ENCODE measurements at places on chromosomes 7 and 10.
A peak's percentile ranks its signal among the peaks of the same experiment; 100 is the strongest.

- no peak for DNase-seq
Observed at GRCh38 chr10:119896061-119896655, 3.6 kb downstream of the SEC23IP start.

DNA sequence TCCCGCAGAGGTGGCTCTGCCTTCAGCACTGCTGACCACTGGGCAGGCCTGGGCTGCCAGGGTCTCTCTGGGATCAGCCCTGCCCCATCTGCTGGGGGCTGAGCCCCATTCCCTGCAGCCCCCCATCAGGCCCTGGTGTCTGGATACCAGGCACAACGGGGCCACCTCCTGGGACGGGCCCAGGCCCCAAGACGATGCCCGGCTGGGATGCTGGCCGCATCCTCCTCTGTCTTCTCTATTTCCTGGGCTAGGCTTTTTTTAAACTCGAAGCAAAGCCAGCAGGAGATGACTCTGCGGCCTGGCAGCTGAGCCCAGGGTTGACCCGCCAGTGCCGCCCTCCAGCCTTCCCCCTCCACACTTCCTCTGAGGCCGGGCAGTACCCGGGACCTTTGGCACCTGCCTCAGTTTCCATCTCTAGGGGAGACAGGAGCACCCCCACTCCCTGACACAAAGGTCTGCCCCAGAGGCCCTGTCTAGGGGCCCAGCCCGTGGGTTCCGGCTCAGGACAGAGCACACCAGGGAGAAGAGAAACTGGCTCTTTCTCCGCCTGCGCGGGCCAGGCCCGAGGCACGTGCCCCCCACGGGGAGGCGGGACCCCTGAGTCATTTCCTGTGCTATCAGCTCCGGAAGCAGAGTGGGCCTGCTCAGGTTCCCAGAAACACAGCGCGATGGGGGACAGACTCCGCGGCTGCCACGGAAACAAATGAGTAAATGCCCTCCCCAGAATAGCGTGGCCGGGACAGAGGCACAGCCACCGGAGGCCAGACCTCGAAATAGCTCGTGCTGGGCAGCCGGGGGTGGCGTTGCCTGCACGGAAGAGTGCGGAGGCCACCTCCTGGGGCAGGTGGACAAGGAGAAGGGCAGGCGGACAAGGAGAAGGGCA is 84.6 kb upstream of the PDGFA start:
- DNase-seq: peak; percentile 83

DNA sequence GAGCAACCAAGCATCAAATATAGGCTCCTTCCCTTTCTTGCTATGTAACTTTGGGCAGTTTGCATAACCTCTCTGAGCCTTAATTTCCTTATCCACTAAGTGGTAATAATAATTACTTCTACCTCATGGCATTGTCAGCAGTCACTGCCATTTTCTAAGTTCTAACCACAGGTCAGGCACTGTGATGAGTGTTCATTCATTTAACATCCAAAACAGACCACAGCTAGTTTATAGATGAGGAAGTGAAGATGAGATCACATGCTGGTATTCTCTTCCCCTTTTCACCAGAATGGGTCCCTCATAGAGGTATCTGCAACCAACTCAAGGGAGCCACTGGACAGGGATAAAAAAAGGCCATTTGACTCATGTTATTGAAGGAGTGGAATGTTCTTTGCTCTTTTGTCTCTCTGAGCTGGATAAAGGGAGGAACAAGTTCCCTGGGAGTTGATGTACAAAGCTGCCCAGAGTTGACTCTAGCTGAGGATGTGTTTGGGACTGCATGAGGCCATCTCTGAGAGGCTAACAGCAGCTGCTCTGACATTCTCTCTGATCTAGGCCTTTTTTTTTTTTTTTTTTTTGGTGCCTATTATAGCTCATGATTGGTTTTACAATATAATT is 65.0 kb downstream of the DNAJC12 start:
- DNase-seq: no peak

DNA sequence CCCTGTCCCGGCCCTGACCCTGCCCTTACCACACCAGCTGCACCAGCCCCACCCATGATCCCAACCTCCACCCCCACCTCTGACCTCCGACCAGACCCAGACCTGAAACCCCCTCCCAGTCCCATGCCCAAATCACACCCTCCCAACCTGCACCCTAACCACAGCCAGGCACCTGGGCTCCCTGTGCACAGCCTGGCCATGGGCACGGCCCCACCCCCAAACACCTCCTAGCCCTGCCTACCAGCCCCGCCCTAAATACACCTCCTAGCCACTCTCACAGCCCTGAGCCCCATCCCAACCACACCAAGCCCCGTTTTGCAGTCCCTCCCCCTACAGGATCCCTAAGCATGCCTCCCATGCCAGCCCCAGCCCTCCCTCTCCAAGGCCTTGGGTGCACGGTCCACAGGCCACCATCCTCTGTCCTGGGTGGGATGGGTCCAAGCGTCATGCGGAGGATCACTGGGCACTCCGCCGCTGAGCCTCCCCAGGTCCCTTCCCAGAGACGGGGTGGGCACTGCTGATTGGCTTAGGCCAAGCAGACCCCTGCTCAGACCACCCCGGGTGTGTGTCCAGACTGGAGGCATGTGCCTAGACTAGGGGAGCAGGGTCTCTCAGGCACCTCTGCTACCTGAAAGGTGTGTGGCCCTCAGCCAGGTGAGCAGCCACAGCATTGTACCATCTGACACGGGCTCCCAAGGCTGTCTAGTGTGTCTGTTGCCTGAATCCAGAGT is 30.1 kb downstream of the INSIG1 start:
- no peak for DNase-seq

DNA sequence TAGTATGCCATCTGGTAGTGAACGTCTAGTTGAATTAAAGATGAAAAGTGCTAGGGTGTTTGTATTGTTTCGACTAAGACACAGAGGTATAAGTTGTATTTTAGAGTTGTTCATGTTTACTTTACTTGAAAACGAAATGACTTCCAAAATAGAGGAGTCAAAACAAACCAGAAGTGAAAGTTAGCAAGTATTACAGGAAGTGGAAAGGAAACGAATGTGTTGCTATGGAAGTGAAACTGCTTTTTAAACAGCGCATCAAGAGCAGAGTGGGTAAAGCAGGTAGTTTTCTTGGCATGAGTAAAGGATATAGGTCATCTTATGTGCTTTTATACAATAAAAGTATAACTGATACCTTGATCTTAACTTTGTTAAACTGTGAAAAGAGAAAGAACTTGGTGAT is 20.0 kb upstream of the GALNTL5 start:
- no peak for DNase-seq

GRCh38 chr10:71319800-71320392 is 837 bp downstream of the SLC29A3 start:
- DNase-seq: no peak

- no peak for DNase-seq
Observed at GRCh38 chr7:55369427-55370400, 4.6 kb downstream of the LANCL2 start.

DNA sequence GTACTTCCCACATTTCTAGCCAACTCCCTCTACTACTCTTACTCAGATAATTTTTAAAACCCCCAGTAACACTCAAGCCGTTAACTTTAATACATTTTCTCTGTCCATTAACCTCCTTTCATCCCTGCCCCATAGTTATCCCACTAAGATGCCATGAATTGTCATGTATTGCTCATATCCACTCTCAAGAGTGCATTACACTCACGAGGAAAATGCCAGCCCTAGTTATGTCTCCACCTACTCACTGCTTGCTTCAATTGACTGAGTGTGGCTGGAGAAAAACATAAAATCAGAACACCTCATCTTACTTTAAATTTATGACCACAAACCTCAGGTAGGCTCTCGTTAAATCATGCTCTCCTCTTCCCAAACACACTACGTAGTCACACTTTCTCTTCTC is 324.1 kb upstream of the NPSR1 start:
- DNase-seq: no peak

DNA sequence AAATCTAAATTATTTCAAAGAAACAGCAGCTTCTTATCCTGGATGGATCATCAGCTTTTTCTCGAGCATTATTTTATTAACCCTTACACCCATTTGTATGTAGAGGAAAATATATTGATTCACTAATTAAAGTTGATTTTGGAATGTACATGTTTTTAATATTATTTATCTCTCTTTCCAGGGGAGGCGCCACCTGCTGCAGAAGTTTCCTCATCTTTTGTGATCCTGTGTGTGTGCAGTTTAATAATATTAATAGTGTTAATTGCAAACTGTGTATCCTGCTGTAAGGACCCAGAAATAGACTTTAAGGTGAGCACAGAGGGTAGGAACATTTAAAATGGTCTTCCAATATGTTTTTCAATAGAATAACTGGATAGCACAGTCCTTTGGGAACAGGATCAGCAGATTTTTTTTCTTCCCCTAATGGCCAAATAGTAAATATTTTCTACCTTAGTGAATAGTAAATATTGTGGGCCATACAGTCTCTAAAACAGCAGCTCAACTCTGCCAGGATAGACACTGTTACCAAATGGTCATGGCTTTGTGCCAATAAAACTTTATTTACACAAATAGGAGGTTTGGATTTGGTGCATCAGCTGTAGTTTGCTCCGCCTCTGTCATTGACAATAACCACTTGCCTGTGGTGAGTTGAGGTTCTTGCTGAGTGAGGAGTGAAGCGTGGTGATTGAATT is 30.6 kb downstream of the LMTK2 start:
- DNase-seq: no peak

DNA sequence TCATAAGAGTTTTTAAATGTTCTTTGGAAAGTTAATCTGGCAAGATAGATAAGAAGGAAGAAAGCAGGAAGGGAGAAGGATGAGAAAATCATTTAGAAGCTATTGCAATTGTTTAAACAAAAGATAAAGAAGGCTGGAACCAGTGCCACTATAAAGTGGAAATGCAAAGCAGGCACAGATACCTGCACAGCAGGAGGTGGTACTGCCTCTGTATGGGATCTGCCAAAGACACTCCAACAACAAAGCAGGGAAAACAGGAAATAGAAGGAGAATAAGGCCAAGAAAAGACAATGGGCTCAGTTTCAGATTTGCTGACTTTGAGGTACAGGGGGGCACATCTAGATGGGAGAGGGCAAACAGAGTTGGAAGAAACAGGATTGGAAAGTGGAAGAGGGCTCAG is 138.6 kb downstream of the PPP1R17 start:
- no peak for DNase-seq

GRCh38 chr7:50209461-50210135 is 94.9 kb upstream of the IKZF1 start:
- DNase-seq: no peak

GRCh38 chr7:121167971-121168370 is 160.8 kb upstream of the WNT16 start:
- no peak for DNase-seq

DNA sequence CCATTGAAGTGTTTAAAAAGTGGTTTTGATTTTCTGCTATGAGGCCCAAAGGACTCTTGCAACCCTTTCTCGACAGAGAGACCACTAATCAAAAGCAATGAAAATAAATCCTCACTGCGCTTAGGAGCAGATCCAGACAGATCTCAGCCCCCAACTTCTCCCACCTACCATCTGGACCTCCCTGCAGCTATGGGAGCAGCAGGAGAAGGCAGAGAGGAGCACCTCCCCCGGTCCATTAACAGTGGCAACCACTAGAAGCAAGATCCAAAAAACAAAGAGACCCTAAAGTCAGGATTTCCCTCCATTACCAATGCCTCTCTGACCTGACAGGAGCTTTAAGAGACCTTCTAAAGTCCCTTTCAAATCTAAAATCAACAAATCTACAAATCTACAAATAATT is 99.0 kb upstream of the LSM8 start:
- DNase-seq: no peak

- DNase-seq: no peak
Observed at GRCh38 chr7:23529262-23529859, 2.4 kb downstream of the TRA2A start.

DNA sequence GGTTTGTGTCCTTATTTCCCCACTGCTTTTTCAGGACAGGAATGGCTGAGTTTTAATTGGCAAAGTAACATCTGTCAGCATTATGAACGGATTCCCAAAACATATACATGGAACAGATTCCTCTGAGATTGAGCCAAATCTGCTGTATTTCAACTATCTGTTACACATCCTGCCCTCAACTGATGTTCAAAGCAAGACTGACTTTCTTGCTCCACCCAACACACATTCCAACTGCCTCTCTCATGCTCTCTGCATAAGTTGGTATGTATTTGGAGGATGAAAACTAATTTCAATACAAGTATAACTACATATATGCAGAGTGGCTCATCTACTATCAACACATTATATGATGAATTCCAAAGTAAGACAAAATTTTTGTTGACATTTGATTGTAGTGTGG is 342.2 kb downstream of the GATA3 start:
- DNase-seq: no peak

DNA sequence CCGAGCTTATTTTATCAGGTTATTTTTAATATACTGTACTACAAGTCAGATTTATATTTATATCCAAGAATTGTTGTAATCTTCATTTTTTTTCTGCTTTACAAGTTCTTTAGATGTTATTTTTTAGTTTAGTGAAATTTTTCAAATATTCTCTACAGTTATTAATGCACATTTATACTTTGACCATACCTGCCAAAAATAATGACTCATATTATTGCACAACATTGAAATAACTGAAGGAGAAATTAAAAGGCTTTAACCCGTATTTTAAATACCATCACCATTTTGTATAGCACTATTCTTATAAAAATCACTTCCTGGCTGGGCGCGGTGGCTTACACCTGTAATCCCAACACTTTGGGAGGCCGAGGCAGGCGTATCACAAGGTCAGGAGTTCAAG is 278.5 kb downstream of the BICC1 start:
- DNase-seq: no peak

GRCh38 chr7:100378114-100378755 is 4.9 kb downstream of the PILRA start:
- DNase-seq: no peak

GRCh38 chr10:120495226-120496009 is 38.4 kb downstream of the PLPP4 start:
- DNase-seq: no peak

DNA sequence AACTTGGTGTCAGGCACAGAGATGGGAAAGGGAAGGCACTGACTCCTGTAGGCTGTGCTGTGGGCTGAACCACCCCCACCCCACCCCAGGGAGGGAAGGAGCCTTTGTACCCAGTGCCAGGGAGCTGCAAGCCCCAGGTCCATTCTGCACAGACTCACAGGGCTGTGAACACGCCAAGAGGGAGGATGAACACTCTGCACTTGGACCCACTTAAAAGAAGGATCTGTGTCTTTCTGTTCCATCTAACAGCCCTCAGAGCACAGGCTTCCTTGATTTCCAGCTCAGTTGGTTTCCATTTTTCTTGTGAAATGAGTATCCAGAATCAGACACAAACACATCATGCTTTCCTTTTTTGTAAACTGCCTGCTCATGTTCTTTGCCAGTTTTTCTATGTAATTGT is 84.9 kb downstream of the GRB10 start:
- no peak for DNase-seq

GRCh38 chr7:36777855-36778254 is 53.6 kb upstream of the AOAH start:
- DNase-seq: no peak
